Activated effector memory CD4-positive, alpha-beta T cell treated with Interleukin-2 at 50 U/mL for 16 hours (primary cell): ENCODE measurements at places on chromosomes 11 and 22.

DNA sequence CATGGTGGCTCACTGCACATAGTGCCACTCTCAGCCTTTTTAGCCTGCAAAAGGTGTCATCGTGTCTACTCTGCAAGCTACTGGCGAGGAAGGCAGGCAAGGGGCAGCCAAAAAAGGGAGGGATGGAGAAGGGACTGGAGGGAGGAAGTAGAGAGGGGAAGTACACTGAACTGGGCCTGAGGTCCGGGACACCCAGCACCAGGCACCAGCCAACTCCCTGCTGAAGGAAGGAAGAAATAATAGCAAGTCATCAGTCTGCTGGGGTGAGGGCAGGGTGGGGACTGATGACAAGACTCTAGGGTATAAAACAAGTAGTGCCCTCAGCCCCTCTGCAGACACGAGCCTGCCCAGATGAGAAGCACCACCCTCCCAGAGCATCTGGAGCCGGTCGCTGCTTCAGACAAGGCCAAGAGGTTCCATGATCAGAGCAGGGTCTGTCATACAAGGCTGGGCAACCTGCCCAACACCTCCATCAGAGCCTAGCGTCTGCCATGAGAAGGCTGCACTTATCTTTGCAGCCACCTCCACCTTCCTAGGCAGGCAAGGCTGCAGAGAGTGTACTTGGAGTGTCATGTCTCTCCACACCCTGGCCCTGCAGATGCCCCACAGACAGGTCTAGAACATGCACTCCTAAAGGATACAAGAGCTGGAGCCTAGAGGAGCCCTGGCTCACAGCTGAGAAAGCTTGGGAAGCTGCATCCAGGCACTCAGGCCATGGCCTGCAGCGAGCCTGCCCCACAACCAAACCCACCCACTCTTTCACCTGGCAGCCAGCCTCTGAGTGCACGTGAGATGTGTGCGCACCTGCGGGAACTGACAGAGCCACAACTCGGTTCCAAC is 9.0 kb upstream of the COMT start:
- DNase-seq, result no peak

GRCh38 chr11:132734217-132734616 is 798.1 kb downstream of the OPCML start:
- no peak for DNase-seq

DNA sequence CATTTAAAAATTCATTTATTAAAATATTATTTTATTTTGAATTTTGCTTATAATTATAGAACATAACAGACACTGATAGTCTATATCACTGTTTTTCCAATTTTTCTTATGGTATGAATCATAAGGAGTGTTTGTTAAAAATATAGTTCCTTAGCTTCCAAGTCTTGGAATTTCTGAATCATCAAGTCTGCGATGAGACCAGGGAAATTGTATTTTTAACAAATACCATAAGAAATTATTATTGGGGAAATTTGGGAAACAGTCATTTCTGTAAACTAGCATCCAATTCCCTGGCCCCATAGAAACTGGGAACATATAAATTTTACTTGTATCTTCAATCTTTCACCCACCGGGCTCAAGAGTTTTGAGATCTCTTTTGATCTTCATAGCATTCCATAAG is 38.0 kb upstream of the PICALM start:
- no peak for DNase-seq

DNA sequence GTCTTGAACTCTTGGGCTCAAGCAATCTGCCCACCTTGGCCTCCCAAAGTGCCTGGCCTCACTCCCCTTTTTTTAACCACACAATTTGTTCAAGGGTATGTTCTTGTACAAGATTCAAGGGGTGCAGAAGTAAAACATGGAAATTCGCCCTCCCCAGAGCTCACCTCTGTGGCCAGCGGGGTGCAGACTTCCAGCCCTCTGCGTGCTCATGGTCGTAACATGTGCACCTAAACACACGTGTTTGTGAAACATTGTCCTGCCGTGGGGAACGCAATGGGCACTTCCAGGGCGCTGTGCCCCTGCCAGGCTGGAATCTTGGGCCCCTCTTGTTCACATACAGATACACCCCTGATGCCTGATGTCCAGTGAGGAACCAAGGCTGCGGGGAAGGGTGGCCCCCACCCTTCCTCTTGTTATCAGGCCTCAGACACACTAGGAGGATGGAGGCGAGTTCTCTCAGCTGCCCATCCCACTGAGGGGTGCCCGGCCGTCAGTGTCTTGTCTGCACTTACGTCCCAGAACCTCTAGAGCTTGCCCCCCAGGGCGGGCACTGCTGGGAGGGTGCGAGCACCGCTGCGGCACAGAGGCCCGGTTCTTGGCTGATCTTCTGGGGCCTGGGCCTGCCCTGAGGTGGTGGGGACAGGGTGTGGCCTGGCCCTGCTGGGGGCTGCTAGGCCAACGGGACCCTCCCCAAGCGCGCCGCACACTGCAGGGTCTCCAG is 4.1 kb upstream of the EPS8L2 start:
- no peak for DNase-seq

GRCh38 chr11:16347928-16348685 is 8.2 kb downstream of the SOX6 start:
- no peak for DNase-seq

DNA sequence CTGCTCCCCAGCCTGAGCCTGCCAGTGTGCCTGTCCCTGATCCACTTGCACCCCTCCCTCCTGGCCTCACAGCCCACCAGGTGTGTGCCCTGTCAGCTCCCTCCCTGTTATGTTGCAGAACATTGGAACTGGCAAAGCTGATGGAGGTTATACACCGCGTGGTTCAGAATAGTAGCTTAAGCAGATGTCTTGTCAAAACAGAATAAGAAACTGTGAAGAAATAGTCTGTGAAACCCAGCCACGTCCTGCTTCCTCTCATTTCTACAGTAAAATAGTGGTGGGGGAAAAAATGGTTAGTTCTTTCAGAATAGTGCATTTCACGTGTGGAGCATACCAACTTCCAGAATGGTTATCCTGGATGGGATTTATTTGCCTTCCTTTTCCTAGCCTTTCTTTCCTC is 161.2 kb upstream of the NAV2 start:
- no peak for DNase-seq

GRCh38 chr11:121451986-121452608 is at the start of gene SORL1:
Gene SORL1 (plus strand): TSS chr11:121452314. CDS start chr11:121452332, 18 bp downstream.
- DNase-seq, result peak; percentile 67

- DNase-seq, result no peak
These were observed 318.7 kb downstream of the BUD13 start for GRCh38 chr11:116454020-116454645.

DNA sequence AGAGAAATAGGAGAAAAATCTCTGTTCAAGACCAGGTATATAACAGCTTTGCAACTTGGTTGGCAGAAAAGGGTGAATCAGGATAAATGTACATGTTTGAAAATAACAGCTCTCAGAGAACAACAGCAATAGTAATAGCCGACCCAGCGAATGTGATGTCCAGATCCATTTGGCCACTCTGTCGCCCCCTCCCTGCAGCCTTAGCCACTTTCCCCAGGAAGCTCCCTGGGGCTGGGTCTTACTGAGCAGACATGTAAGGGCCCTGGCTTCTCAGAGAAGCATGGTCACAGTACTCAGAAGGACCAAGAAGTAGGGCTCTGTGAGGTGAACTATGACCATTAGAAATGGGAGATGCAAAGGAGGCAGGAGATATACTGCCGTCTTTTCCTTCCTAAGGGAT is 154.1 kb upstream of the SNX19 start:
- no peak for DNase-seq

DNA sequence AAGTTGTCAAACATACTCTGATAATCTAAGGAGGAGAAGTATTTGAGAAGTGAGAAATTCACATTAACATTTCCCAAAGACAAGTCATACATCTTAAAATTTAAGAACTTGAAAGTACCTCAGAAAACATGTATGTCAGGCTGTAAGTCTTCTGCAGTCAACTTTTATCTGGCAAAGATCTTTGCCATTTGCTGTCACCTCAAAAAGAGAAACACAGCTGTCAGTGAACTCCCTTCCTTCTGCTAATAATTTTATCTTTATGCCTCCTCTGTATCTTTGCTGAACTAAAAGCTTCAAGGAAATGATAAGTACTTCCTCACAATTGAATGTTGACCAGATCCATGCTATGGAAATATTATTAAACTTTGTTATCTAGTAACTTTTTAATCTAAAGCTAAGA is 18.7 kb downstream of the TTC17 start:
- no peak for DNase-seq

DNA sequence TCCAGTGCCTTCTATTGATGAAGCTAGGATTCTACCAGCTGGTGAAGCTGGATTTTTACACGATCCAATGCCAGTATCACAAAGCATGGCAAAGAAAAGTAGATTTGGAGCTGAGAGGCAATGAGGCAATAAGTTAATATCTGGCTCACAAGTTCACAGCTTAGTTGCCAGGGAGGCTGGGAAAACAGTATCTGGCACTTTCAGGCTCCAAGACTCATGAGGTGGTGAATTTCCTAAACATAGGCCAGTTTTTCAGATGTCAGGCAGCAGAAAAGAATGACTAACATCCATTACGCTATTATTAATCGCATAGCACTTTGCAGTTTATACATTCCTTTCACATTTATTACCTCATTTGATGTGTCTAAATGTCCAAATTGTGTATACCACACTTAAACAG is 122.7 kb downstream of the GRIA4 start:
- DNase-seq, result no peak

- DNase-seq, result no peak
These were observed 150.1 kb upstream of the LRRC4C start for GRCh38 chr11:41609511-41609910.

DNA sequence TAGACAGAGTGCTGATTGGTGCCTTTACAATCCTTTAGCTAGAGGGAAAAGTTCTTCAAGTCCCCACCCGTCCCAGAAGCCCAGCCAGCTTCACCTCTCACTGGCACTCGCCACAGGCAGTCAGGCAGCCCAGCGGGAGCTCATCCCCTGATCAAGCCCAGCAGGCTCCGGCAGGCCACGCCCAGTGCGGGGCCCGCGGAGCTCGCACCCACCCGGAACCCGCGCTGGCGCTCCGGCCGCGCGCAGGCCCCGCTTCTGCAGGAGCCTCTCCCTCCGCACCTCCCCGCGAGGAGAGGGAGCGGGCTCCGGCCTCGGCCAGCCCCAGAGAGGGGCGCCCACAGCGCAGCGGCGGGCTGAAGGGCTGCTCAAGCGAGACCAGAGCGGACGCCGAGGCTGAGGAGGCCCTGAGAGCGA is 202.4 kb upstream of the PDGFD start:
- DNase-seq, result no peak

GRCh38 chr22:49638788-49639187 is 188.9 kb downstream of the BRD1 start:
- DNase-seq, result no peak

DNA sequence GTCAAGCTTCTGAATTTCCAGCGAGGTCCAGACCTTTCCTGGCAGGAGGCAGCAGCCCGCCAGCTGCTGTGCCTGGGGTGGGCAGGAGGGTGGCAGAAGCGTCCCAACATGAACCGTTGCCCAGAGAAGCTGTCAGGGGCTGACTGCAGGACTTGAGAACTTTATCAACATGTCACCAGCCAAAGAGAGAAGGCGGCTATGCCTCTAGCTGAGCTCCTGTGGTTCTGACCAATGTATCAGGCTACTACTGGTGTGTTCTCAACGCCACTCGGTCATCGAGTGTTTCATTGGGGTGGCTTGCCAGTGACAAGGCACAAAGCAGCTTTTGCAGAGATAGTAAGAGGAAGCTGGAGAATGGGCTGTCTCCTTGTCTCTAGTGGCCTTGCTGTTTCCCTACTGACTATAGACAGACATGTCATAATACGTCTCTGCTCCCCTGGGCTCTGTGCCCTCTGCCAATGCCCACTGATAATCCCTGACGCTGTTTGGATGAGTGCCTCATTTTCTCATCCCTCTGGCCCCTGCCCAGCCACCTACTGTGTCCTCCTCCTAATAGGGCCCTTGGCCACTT is 17.6 kb upstream of the ASCC2 start:
- no peak for DNase-seq

DNA sequence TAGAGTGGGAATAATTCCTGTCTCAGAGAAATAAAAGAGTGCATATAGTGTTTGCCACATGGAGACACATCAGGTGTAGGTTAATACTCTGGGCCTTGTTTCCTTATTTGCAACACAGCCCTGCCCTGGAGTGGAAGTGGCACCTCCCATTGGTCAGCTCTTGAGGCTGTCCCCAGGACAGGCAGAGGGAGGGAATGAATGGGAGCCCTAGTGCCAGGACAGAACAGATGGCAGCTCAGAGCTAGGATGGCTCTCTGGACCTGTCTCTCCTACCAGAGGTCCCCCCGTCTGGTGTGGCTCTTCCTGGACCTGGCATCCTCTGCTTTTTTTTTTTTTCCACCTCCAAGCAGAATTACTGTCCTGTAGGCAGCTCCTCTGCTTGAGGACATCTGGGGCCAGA is 35.6 kb downstream of the LIMK2 start:
- DNase-seq, result no peak

GRCh38 chr11:48008951-48009270 is 28.6 kb downstream of the PTPRJ start:
- no peak for DNase-seq

DNA sequence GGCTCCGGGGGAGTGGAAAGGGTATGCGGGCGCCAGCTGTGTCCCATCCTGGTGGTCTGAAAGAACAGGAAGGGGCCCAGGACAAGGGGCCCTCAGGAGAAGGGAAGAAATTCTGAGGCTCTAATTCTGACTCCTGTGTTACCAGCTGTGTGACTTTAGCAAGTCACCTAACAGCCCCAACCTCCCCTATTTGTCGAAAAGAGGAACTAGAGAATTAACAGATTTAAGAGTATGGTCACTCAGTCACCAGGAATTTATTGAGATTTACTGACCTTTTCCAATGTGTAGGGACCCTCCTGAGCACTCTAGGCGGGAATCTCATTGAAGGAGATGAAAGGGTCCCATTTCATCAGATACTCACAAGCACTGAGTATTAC is 14.6 kb downstream of the RPS6KA4 start:
- no peak for DNase-seq

GRCh38 chr11:1237128-1237580 is 14.3 kb downstream of the MUC5B start:
- no peak for DNase-seq

DNA sequence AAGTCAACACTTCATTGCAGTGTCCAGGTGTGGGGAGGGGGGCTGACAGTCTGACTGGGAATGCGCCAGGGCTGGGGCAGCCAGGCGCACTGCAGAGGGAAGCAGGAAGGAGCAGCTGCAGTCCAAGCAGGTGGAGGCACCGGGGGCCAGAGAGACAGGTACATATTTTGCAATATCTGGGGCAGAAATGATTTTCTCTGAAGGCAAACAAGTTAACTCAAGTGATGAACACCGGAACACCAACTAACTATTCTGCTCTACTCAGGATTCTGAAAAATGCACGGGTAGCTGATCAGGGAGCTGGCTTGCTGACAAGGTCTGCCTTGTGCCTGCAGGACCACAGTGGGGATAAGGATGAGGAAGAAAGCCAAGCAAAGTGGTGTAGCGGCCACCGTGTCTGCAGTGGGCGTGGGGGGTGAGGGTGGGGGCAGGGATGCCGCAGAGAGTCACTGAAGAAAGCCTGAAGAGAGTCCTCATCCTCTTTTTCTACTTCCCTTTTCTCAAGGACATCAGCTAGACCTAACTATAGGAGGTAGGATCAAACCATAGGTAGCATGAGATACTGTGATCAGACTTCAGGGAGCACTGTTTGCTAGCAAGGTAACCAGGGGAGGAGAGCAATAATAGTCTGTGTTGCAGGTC is 83.4 kb downstream of the SCN3B start:
- DNase-seq, result no peak
